ENCODE measurements at places on chromosomes 12 and 14.

GRCh38 chr12:131855521-131856142 is 27.4 kb downstream of the MMP17 start:
- no peak for DNase-seq

DNA sequence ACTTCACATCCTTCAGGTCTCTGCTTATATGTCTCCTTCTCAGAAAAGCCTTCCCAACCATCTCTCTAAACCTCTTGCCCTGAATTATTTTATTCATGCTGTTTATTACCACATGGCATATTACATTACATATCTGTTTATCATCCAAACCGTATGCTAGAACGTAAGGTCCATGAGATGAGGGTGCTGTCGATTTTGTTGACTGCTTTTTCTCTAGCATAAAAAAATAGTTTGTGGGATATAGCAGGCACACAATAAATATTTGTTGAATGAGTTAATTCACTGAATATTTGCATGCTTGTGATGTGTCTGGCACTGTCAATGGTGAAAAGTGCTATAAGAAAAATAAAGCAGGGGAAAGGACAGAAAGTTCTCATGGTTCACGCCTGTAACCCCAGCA is 22.9 kb downstream of the SAMD4A start:
- peak; percentile 64 for DNase-seq

- peak; percentile 11 for DNase-seq
Observed at GRCh38 chr12:13941258-13942249, 39.8 kb downstream of the GRIN2B start.

DNA sequence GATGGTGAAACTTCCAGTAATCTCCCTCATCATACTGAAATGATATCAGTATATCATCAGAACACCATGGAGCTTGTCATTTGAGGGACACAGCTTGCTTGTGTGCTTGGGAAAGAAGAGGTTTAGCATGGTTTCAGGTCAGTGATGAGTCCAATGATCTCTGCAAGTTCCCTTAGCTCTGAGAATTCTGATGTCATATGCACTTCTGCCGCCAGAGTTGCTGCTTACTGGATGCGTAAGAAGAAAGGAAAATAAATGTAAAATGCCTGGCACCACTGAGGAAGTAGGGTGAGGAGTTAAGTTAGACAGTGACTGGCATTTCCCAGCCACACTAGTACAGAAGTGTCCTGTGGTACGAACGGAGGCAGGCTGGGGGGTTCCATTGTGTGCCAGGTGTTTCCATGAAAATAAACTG is 22.6 kb downstream of the PRKCH start:
- no peak for DNase-seq

GRCh38 chr14:55201219-55202101 is 10.1 kb upstream of the DLGAP5 start:
- no peak for DNase-seq

DNA sequence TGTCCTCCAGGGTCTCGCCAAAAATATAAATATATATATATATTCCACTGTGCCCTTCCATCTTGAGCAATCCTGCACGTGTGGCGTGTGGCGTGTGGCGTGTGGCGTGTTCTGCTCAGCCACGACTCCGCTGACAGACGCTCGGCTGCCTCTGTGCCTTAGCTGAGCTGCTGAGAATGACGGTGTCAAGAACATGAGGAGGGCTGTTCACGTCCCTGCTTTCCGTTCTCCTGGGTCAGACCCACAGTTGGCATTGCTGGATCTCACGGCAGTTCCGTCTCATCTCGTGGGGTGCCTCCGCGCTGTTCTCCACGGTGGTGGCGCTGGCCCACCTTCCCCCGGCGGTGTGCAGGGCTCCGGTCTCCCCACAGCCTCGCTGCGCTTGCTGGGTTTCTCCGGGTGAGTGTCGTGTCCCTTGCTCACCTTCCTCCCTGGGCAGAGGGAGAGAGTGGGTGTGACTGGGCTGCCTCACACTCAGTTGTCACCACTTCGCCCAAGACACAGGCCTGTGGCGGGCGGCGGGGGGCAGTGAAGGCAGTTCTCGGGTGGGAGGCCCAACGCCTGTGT is 9.4 kb downstream of the GPR132 start:
- DNase-seq = no peak

DNA sequence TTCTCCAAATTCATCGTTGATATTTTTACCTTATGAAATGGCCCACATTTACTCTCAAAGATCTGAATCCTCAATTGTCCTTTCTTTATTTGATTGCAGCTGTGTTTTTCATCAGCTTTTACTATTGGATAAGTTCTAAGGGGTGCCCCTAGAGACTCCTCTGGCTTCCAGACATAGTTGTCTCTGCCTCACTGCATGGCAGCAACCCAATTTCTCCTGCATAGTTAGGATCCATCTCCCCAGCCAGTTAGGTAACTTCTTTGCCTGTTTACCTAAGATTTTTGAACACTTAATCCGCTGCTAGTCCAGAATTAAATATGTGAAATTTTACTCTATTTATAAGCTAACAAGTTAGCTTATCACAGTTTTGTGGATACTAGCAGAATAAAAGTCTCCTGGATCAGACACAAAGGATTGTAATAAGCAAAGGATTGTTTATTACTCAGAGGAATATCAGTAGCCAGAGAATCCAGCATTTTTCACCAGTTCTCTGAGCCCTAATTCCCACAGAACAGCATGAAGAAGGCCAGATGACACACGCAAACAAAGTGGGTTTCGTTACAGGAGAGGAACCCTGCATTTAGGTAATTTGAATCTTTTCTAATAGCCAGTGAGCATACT is 101.1 kb downstream of the BBS10 start:
- no peak for DNase-seq

- DNase-seq = peak; percentile 20
Observed at GRCh38 chr14:21136024-21136423, 19.8 kb downstream of the OR5AU1 start.

- DNase-seq = no peak
Observed at GRCh38 chr12:57927086-57927485, 14.3 kb upstream of the ATP23 start.

DNA sequence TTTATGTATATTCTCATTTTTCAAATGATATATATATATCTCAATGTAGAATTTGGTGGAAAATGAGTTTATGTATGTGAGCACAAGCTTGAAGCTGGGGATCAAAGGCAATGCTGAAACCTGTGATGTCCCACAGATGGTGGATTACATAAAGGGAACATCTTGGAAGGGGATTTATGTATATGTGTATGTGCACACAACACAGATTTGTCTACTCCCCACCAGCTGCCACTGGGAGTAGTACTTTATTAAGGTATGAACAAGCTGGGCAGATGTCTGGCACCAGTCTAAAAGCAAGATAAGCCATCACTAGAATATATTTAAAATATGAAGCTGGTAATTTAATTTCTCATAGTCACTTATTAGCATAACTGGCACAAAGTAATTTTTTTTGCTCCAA is 895.6 kb downstream of the SLC6A15 start:
- DNase-seq = no peak

DNA sequence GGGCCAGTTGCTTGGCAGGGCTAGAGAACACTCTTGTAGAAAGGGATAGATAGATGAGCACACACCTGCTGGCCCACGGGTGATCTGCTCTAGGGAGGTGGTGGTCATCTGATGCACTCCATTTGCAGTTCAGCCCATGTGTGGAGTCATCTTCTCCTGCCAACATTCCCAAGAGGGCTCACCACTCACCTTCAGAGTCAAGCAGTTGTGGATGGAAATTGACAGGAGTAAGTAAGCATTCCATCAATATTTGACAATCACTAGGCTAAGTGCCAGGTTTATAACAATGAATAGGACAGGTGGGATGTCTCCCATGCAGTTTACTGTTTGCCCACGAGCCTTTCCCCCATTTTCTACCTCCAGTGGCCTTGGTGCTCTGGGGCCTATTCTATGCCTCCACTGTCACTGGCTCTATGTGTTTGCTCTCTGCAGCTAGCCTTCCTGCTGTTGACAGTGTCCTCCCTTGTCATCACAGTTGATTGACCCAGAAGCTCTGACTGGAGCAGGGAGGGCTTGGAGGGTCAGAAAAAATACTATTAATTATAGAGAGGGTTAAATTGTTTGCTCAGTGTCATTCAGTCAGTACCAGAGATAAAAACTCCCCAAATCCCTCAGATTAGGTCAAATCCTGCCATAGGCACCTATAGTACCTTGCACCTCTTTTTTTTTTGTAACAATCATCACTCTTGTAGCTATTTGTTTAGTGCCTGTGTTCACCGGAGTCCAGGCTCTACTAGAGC is 134.6 kb upstream of the PZP start:
- no peak for DNase-seq

- DNase-seq = no peak
Observed at GRCh38 chr12:46571608-46572007, 199.0 kb upstream of the SLC38A2 start.

GRCh38 chr12:107622001-107622400 is 63.6 kb upstream of the PWP1 start:
- DNase-seq = no peak

DNA sequence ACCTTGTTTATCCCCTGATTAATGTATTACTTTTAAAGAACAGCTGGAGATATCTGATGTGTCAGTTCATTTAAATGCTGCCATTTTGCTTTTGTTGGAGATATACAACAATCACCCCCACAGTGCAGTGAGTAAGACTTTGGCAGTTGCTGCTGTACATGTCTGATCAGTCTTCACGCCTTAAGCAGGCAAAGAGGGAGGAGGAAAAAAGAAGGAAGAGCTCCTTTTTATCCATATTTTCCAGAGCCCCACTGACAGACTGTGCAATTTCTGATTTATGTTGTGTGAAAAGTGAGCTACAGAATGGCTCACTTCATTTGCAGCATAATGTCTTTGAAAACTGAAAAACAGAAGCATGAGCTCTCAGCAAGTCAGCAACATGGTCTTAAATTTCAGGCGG is 319.7 kb upstream of the LRIG3 start:
- no peak for DNase-seq

DNA sequence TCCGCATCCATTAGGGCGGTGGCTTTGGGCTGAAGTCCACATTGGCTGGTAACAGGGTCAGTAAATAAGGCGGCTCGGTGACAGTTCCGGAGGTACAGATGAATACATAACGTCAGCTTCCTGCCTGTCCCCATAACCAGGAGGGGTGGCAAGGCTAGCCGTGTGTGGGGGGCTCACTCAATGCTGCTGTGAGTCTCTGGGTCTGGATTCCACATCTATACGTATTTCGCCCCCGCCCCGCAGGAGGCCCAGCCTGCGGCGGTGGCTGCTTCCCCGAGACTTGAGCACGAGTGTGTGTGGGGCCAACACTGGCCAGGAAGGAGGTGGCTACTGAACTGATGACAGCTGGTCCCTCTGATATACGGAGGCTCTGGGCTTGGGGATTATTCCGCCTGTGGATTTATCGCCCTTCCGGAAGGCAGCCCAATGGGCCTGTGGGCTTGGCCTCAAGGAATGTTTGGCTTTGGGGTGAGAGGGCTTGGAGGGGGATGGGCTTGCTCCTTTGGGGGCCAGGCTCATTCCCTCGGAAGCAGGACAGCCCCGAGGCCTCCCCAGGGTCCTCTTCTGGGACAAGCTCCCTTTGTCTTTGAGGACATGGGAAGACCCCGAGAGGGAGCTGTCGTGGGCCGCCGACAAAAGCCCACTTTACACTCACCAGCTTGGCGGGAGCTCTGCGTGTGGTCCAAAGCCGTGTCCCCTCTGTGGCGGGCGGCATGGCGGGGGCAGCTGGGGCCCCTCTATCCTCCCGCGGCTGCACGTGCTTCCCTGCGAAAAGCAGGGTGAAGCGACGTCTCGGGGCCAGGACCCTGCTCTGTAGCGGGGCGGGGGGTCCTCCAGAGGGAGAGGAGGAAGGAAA is 82.1 kb downstream of the KIF26A start:
- no peak for DNase-seq

GRCh38 chr12:69986114-69986513 is 161.1 kb downstream of the MYRFL start:
- DNase-seq = no peak

DNA sequence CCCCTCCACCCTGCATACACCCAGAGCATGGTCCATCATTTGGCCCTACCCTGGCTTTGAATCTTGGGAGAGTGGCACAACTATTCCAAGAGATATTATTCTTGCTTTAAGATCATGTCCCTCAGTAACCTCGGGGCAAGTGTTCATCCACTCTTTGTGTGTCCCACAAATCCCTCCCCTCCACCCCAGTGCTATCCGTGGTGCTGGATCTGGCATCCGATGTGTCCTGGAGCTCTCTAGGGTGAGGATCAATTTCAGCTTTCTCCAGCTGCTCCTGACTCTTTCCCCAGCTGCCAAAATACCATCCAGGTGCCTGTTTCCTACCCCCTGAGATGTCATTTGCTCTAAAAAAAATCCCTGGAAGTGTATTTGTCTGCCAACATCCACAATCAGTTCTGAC is 64.8 kb upstream of the CMKLR1 start:
- DNase-seq = no peak

- no peak for DNase-seq
Observed at GRCh38 chr12:131350943-131351318, 360.0 kb upstream of the SFSWAP start.

DNA sequence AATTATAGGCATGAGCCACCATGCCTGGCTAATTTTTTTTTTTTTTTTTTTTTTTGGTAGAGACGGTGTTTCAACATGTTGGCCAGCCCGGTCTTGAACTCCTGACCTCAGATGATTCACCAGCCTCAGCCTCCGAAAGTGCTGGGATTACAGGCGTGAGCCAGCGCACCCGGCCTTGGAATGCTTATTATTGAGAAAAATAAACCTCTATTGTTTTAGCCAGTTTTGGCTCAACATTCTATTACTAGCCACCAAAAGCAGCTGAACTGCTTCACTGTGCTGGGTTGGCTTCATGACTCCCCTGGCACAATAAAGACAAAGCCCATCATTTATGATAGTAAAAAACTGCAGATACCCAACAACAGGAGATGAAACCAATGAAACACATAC is 93.5 kb upstream of the CEP83 start:
- DNase-seq = peak; percentile 86

- DNase-seq = no peak
Observed at GRCh38 chr12:72365151-72365550, 93.0 kb downstream of the TRHDE start.

GRCh38 chr12:131383741-131384543 is 326.9 kb upstream of the SFSWAP start:
- DNase-seq = no peak

DNA sequence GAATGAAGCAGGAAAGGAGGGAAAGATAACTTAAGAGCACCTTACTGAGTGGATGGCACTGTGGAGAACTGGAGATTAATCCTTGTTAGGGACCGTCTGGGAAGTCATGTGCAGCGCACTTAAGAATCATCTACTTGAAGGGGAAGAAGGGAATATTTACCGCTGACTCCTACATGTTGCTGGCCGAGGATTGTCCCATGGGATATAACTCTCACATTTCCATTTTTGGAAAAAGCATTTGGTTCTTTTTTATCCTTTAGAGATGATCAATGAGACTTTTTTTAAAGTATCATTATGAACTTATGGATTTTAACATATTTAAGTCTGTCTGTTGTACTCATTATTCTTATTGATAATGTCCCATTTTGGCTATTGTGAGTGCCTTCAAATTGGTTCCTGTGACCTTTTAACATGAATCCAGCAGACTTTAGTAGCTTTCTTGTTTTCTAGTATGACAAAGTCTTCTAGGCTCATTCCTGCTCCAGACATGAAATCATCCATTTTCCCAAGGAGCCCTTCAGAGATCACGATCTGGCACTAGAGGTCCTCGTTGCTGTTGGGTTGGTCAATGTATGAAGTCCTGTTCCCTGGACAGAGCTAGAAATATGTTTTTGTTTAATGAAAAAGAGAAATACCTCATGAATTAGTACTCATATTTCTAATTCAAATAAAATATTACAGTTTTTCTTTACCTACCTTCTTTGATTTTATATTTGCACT is 20.2 kb upstream of the FAM234B start:
- DNase-seq = peak; percentile 61

GRCh38 chr14:54654605-54655004 is 87.7 kb downstream of the SAMD4A start:
- peak; percentile 24 for DNase-seq

GRCh38 chr12:26056335-26056734 is 68.5 kb downstream of the BHLHE41 start:
- DNase-seq = peak; percentile 22

GRCh38 chr12:26510354-26510674 is 314.9 kb downstream of the SSPN start:
- DNase-seq = no peak

All from HCEC 1CT (cell line).